T-cell (primary cell): ENCODE measurements at places on chromosomes 1 and 21.
A peak's percentile ranks its signal among the peaks of the same experiment; 100 is the strongest.

DNA sequence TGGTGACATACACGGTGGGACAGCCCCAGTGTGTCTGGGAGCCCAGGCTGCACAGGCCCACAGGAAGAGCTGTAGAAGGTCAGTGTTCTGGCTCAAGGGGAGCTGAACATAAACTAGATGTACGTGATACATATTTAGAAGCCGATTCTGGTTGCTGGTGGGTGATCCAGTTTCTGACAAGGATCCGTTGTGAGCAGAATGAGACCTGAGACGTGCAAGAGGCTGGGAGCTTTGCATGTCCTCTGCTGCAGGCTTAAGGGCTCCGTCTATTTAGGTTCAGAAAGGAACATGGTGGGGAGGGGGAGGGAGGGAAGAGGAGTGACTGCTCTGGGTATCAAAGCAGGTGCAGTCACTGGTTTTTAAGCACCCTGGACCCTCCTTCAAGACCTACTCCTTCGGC, 18.6 kb downstream of the LRRC38 start:
- no peak overlapping the region for H3K4me3 ChIP-seq
- DNase-seq = no peak
- peaks cover 16% of the 10 kb centered on the region for H3K27me3 ChIP-seq
- H3K4me1 ChIP-seq = no peaks in the 10 kb centered on the region
- no peaks in the 10 kb centered on the region for H3K36me3 ChIP-seq

GRCh38 chr1:156104065-156104810, 10.3 kb upstream of the LMNA start:
- no peak overlapping the region for H3K4me3 ChIP-seq
- H3K4me1 ChIP-seq = peaks cover 14% of the 10 kb centered on the region
- H3K27ac ChIP-seq = peak overlapping the region; percentile 99
- DNase-seq = peak; percentile 65

DNA sequence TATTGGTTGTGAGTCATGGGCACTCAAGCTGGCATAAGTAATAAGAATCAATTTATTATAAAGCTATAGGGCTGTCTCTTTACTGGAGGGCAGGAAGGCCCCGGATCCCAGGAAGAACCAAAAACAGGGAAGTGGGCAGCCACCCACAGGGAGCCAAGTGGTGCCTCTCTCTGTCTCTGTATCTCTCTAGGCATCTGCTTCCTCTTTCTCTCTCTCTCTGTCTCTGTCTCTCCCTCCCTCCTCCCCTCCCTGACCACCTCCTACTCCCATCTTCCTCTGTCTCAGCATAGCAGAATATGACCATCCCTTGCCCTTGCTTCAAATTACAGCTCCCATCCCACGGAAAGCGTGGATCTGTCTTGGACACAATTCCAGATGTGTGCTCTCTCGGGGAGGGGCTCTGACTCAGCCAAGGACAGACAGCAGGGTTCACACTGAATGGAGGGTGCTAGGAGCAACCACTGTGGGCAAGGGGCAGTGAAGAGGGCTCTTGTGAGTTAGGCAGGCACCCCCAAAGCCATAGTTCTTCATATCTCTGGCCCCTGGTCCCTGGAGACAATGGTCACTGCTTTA, 80.4 kb upstream of the LPGAT1 start:
- no peaks in the 10 kb centered on the region for H3K4me1 ChIP-seq
- no peak for DNase-seq
- H3K27me3 ChIP-seq = no peaks in the 10 kb centered on the region
- H3K4me3 ChIP-seq = no peak overlapping the region
- H3K27ac ChIP-seq = no peak overlapping the region

- H3K4me1 ChIP-seq = no peaks in the 10 kb centered on the region
- no peaks in the 10 kb centered on the region for H3K36me3 ChIP-seq
- no peak overlapping the region for H3K4me3 ChIP-seq
- DNase-seq = no peak
- no peaks in the 10 kb centered on the region for H3K27me3 ChIP-seq
Measured at GRCh38 chr1:197465528-197466327, 197.7 kb downstream of the CRB1 start.

- peak overlapping the region; percentile 91 for H3K4me3 ChIP-seq
- H3K4me1 ChIP-seq = peaks cover 59% of the 10 kb centered on the region
- DNase-seq = no peak
Measured at GRCh38 chr1:156750711-156751450, 594 bp downstream of the HDGF start.

DNA sequence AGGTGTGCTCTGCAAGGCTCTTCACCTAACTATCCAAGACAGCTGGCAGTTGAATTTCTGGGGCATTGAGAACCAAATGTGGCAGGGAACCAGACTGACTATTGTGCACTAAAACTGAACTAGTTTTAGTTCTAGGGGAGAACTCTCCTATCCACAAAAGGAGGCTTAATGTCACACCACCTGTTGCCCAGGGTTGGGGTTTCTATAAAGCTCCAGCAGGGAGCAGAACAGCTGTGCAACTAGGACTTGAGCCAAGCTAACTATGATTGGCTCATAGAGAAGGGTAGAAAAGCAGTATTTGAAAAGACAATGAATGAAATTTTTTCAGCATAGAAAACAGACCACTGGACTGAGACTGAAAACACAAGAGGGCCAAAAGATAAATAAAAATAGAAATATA, 53.3 kb upstream of the FGGY start:
- no peak for DNase-seq
- no peaks in the 10 kb centered on the region for H3K4me1 ChIP-seq
